ENCODE measurements at places on chromosomes 3 and 15.
A peak's percentile ranks its signal among the peaks of the same experiment; 100 is the strongest.

GRCh38 chr15:85010386-85011159, 28.9 kb downstream of the PDE8A start:
- no peak for DNase-seq

DNA sequence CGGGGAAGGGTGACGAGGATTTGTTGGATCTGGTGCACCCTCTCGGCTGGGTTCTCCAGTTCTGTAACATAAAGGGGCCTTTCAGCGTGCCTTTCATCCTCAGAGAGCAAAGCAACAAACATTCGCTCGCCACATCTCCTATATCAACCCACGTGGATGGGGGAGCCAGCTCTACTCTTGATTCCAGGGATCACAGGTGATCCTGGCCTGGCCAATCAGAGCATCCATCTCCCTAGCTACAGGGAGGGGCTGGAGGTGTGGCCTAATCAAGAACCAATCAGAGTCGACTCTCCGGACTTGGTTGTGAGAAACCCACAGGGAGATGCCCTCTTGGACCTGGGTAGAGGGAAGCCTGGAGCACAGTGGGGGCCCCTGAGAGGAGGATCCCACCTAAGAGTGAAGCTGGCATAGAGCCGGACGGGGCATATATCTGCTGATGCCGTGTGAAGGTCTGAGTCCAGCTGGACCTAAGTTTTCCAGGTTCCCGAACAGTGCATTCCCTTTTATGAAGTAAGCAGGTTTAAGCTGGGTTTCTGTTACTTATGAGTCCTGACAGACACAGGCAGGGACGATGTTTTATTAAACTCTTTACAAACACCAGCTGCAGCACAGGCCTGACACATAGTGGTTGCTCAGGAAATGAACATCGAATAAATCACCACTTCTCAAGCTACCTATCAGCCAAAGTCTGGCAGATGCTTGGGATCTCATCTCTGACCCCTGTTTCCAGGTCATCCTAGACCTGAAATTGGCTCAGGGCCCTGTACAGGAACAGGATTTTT, 50.7 kb upstream of the RAD18 start:
- no peak for DNase-seq

- DNase-seq: no peak
Observed at GRCh38 chr15:77085297-77085696, 14.4 kb upstream of the TSPAN3 start.

DNA sequence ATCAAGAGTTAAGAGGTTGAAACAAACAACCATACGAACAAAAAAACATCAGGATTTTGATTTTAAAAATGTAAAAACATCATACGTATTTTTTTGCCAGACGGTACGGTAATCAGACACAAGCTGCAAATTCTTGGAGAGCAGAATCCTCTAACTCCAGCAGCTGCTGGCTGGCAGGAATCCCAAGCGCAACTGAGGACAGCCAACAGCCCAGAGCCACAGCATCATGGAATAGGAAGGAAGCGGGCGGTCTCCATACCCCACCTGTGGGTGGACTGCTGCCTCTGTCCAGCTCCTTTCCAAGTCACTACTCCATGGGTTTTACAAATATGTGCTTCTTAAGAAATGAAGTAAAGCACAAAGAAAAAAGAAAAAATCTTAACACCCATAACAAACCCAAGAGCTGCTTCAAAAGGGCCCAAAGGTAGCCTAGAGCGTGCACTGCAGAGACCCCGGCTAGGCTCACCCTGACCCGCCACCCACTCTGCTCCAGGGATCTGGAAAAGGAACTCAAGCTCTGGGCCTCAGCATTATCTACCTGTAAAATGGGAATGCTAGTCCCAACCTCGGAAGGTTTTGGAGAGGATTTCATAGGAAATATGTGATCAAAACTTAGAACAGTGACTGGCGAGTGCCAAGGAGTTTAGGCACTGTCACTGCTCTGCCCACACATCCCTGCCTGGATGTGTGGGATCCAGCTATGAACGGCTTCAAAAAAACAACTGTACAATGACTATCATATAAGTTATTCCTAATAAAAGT, 33.4 kb downstream of the ZXDC start:
- peak; percentile 92 for DNase-seq

- DNase-seq: no peak
Observed at GRCh38 chr15:87681104-87681503, 575.4 kb downstream of the NTRK3 start.

DNA sequence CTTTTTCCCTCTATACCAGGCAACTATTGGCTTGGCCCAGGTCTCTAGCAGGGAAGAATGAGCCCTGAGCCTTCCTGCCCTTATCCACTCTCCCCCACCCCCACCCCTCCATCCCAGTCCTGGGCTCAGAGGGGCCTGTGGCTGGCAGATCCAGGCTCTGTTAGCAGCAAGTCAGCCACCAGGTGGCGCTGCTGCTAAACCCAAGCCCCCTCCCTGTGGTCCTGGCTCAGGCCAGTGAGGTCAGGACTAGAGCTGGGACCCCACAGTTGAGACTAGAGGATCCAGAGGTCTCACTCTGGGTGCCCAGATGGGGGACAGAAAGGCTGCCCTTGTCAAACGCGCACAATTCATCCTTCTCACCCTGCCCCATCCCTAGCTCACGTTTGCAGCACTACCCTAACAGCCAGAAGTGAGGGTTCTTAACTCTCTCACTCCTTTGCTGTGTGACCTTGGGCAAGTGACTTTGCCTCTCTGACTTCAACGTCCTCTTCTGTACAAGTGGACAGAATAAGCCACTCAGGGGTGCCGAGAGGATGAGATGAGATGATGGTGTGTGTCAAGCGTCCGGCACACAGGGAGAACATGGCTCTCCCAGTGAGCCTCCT, 46.8 kb upstream of the SLC6A1 start:
- peak; percentile 60 for DNase-seq

GRCh38 chr3:116140100-116140689, 305.1 kb downstream of the LSAMP start:
- no peak for DNase-seq

All from right hindlimb (tissue), 1 donor.